ENCODE measurements at places on chromosomes 3 and 15. TPM values are rescaled to one million over a fixed set of nuclear protein-coding genes. Genes with fewer than 3 reads are reported as not detected.

CTSH gene
- total RNA-seq, result 19.7 TPM

CTDSPL gene
- 20.7 TPM for total RNA-seq

ANKUB1 gene
- total RNA-seq, result not detected

SQOR gene
- 117 TPM for total RNA-seq

DNA sequence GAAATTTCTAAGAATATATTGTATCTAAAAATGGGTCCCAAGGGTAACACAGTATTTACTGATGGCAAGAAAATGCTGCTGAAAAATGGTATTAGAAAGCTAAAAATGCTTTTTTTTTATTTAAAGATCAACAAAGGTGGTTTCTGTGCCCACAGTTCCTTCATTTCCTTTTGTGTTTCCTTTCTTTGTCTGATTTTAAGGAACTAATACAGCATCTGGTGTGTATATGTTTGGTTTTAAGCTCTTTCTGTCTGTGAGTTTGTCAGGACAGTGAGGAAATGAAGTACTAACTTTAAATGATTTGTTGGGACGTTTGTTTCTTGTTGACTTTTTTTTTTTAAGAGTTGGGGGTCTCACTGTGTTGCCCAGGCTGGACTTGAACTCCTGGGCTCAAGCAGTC lies 38.2 kb downstream of the RASA2 start:
- DNase-seq, result no peak
- no peak overlapping the region for H3K27ac ChIP-seq

DNA sequence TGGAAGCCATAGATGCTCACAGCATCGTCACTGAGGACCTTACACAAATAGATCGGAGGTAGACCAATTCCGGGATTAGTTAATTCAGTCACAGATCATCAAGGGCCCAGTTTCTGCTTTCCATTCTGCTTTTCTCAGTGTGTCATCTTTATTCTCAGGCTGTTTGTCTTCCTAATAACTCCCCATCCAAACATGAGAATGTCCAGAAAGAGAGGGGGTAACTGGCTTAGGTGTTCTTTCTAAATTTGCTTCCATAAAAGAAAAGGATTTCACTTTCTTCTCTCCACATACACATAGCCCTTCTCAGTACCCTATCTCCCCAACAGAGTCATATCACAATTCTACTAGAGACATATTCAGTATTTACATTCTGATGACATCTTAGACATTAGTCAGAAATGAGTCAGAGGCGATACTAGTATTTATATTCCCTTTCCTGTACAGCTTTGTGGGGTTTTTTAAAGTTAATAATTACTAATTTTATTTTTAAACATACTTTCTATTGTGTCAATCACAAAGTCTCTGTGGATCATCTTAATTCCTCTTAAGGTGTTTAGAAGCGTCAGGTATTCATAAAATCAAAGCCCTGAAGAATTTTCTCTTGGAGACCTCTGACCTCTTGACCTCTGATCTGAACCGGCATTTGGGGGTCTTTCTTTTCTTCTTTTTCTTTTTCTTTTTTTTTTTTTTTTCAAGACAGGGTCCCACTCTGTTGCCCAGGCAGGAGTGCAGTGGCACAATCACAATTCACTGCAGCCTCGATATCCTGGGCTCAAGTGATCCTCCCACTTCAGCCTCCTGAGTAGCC lies 24.3 kb upstream of the IL12A start:
- H3K27me3 ChIP-seq, result no peaks in the 10 kb centered on the region
- DNase-seq, result no peak
- H3K4me3 ChIP-seq, result no peak overlapping the region
- H3K27ac ChIP-seq, result no peak overlapping the region
- H3K4me1 ChIP-seq, result no peaks in the 10 kb centered on the region

DNA sequence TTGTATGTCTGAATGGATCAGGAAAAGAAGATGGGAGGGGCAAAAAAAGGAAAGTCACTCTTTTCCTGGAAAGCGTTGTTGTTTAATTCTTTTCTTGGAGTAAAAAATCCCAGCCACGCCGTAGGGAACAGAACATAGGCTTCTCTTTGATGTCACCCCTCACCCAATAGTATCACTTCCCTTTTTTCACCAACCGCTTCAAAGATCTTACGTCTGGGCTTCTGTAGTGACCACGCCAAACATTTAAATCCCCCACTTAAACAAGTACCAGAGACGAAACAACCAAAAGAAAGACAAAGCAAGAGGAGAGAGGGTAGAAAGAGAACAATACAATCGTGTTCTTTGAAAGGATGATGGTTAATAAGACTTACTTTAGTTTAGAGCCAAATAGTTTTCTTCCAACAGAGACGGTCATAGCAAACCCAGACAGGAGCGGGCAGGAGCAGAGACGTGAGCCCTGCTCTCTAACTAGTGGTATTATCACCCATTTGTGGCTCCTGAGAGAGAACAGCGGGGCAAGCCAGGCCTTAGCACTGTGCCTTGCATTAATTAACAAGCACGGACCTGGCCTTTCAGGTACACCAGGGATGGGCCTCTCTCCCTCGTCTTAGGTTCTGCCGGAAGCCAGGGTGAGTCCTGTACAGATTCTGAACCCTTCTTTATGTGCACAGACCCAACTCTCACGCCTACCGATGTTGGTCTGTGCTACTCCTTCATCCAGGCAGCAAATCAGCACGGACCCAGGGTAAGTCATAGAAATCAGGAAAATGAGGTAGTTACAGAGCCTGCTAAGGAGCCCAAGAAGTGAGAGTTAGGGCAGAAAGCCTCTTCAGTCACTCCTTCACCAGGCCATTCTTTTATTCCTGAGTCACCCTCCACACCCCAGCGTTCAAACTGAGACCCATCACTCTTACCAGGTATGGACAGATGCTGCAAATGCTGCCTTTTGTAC lies 28.2 kb upstream of the BCL6 start:
- H3K36me3 ChIP-seq, result no peaks in the 10 kb centered on the region
- H3K27me3 ChIP-seq, result no peaks in the 10 kb centered on the region
- H3K4me1 ChIP-seq, result peaks cover 11% of the 10 kb centered on the region
- DNase-seq, result no peak
- peak overlapping the region; percentile 78 for H3K27ac ChIP-seq

DNA sequence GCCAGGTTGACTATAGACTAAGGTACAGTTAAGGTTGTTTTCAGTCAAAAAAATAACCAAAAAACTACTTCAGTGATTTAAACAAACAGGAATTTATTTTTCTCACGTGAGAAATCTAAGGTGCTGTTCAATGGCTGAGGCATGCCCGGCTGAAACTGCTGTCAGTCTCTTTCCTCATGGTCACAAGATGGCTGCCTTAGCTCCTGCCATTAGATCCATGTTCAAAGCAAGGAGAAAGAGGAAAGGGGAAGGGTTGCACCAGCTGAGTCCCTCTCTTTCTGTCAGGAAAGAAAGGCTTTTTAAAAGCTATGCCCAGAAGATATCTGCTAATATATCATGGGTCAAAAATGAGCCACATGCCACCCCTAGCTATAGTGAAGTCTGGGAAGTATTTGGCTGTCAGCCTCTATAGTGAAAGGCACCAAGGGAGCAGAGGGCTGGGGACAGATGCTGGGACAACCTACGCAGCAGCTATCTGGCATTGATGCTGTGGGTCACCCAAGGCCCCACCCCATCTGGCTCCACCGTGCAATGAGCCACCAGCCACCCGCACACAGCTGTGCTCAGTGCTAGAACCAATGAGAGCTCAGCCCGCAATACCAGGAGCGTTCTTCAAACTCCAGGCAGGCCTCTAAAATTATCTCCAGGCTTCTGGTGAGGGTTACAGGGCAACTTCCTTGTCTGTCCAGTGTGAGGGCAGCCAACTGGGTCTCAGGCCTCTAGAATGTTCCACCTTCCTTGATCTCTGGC lies 64.7 kb upstream of the GATA2 start:
- H3K4me1 ChIP-seq, result peaks cover 23% of the 10 kb centered on the region
- H3K27me3 ChIP-seq, result peaks cover 5% of the 10 kb centered on the region
- no peak overlapping the region for H3K27ac ChIP-seq
- no peaks in the 10 kb centered on the region for H3K36me3 ChIP-seq
- DNase-seq, result no peak
- H3K4me3 ChIP-seq, result no peak overlapping the region

DNA sequence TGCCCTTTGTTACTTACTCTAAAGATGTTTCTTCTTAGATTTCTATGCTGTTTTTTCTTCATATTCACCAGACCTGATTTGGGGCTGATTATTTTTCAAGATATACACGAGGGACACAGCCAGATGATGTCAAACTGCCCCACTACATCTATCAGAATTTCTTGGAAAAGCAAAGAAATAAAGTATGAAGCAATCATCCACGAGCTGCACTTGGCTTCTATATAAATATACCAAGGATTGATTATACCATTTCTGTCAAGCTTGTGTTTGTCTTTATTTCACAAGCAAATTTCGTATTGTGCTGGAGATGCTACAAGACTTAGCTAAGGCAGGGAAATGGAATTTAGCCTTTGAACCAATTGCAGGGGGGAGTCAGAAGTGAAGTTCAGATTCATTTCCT lies 715.1 kb upstream of the NR2F2 start:
- no peaks in the 10 kb centered on the region for H3K4me1 ChIP-seq
- H3K27me3 ChIP-seq, result no peaks in the 10 kb centered on the region
- H3K27ac ChIP-seq, result no peak overlapping the region
- no peaks in the 10 kb centered on the region for H3K36me3 ChIP-seq

DNA sequence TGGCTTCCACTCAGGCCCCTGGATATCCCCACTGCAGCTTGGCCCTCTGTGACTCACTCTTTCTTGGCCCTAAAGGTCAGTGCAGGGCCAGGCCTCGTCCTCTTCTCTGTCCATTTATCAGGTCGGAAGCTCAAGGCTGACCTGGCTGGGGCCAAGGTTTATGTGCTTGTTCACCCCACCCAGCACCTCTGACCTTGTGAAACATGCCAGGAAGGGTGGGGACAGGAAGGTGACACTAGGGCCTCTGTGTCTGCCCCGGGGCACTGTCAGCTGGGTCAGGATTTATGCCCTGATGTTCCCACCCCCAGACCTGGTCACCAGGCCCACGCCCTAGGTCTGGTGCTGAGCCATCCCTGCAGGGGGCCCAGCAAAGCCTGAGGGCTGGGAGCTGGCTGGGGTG lies 103.8 kb downstream of the FBLN2 start:
- H3K4me3 ChIP-seq, result no peak overlapping the region
- DNase-seq, result no peak
- no peaks in the 10 kb centered on the region for H3K36me3 ChIP-seq
- H3K27me3 ChIP-seq, result no peaks in the 10 kb centered on the region
- H3K4me1 ChIP-seq, result peaks cover 29% of the 10 kb centered on the region

- no peaks in the 10 kb centered on the region for H3K36me3 ChIP-seq
- H3K4me3 ChIP-seq, result no peak overlapping the region
- DNase-seq, result no peak
- H3K27ac ChIP-seq, result no peak overlapping the region
- H3K4me1 ChIP-seq, result no peaks in the 10 kb centered on the region
Measured at GRCh38 chr3:90145094-90145860, 1037.9 kb downstream of the EPHA3 start.

DNA sequence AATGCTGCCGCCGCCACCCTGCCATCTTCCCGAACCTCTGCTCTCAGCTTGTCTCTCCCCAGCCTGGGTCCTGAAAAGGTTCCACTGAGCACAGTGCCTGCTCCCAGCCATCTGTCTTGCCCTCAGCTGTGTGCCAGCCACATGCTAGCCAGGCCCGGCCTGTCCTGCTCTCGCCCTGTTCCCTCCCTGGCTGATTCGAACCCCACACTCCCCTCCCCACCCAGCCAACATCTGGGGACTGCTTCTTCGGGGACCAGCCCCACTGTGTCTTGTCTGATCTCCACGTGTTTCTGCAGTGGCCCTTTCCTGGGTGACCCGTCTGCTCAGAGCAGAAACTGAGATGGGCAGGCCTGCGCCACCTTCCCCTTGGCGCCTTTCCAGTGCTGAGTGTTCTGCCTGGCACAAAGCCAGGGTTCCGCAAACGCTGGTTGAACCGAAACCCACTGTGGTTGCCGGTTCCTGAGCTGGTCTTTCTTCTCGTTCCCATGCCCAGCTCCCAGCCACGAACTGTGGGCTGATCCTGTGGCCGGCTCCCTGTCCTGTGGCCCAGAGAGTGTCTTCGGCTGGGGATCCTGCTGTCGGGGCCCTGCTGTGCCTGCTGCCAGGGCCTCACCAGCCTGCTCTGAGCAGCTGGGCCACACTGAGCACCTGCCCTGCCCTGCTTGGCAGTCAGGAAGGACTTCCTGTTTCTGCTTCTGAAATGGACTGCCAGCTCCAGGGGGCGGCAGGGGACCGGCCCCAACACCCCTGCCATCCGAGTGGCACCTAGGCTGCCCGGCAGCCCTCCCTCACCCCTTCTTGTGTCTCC lies 62.7 kb upstream of the KLF13 start:
- H3K4me3 ChIP-seq, result peak overlapping the region; percentile 37
- no peaks in the 10 kb centered on the region for H3K27me3 ChIP-seq
- peak; percentile 48 for DNase-seq
- H3K36me3 ChIP-seq, result no peaks in the 10 kb centered on the region
- H3K4me1 ChIP-seq, result peaks cover 41% of the 10 kb centered on the region

DNA sequence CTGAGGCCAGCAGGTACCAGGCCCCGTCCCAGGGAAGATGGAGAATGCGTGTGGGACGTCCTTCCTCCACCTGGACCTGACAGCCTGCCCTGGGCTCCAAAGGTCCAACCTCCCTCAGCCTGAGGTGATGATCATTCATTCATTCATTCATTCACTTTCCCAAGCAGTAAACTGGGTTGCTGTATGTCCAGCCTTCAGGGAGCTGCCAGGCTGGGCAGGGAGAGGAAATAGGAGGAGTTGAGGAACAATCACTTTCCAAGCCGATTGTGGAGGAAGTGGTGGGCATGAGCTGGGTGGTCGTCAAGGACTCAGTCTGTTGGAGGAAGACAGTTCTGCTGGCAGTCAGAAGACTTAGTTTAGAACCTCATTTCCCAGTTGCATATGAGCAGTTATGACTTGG lies 10.2 kb upstream of the CCDC33 start:
- H3K27me3 ChIP-seq, result peaks cover 89% of the 10 kb centered on the region
- DNase-seq, result no peak
- H3K36me3 ChIP-seq, result no peaks in the 10 kb centered on the region
- H3K4me1 ChIP-seq, result peaks cover 14% of the 10 kb centered on the region
- no peak overlapping the region for H3K27ac ChIP-seq

- H3K27ac ChIP-seq, result no peak overlapping the region
- H3K4me3 ChIP-seq, result no peak overlapping the region
- no peak for DNase-seq
- no peaks in the 10 kb centered on the region for H3K4me1 ChIP-seq
- no peaks in the 10 kb centered on the region for H3K27me3 ChIP-seq
Measured at GRCh38 chr3:124227150-124227630, 235.3 kb upstream of the ROPN1 start.

- H3K4me1 ChIP-seq, result peaks cover 26% of the 10 kb centered on the region
- H3K27ac ChIP-seq, result peak overlapping the region; percentile 70
Measured at GRCh38 chr3:15268033-15268631, 62.1 kb downstream of the CAPN7 start.
